ENCODE measurements at places on chromosomes 11 and 22. TPM values are rescaled to one million over a fixed set of nuclear protein-coding genes. Genes with fewer than 3 reads are reported as not detected.

DNA sequence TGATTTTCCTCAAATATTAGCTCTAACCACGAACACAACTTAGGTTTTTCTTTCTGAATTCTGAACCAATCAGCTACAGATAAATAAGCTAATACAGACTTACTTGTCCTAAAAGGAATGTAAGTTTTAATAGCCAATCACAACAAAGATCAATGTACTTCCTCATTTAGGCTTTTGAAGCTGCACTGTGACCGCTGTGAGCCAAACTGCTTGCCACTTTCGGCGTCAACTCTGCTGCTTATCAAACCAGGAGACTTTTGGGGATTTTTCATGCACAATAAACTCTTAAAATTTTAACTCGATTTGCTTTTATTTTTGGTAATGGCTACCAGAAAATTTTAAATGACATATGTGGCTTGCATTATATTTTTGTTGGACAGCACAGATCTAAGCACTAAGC is 92.5 kb downstream of the TMPRSS5 start:
- no peak for DNase-seq

Gene MS4A12
- not detected for polyA plus RNA-seq

Gene VPS37C
- 16.9 TPM for polyA plus RNA-seq

Gene DRAP1
- polyA plus RNA-seq = 74.8 TPM

Gene SYT12
- polyA plus RNA-seq = 0.10 TPM

Gene ADAMTS15
- 19.5 TPM for polyA plus RNA-seq

Gene PGA5
- polyA plus RNA-seq = 1.7 TPM
